ENCODE measurements at places on chromosomes 1 and 21.

DNA sequence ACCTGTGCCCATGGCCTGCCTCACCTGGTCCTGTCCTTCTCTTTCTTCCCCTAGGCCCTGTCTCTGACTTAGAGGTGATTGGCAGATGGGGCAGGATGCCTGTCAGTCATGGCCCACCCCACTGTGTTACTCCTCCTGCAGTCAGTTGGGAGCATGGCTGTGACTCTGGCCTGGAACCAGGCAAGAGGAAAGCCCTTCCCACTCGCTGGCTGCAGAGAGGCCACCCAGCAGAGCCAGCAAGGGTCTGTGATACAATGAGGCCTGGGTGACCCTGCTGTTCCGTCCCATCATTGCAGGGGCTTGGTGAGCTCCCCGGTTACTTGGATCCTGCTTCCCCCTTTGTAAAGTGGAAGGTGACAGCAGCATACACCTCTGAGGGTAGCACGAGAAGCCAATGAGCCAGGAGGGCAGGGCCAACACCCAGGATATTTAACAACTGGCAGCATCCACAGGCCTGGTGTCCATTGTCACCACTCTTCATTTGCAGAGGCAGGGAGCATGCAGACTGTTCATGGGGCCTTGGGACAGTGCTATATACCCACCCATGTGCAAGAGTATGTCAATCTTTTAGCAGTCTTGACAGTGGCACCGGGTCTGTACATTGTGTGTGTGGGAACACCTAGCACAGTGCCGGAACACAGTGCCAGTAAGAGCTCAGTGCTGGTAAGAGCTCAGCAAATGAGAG is 191.0 kb upstream of the C1orf174 start:
- no peak for DNase-seq

DNA sequence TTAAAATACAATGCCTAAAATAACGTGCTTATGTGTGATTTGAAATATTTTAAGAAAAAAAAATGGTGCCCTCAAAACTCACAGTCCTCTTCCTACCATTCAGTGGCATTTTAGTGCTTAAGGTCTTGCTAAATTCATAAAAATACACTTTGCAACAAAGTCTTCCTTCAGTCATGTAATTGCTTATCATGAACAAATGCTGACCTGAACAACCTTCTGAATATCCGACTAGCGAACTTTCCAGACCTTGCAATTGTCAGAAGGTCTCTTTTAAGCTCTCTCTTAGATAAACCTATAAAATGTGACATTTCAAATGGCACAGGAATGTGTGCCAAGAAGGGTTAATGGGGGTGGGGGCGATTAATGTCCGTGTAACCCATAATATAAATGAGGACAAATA is 858 bp downstream of the BRINP3 start:
- DNase-seq = no peak

GRCh38 chr1:156291226-156292061 is 4.0 kb downstream of the GLMP start:
- DNase-seq = peak; percentile 88

GRCh38 chr1:25818569-25818968 is 1.2 kb upstream of the MTFR1L start:
- no peak for DNase-seq

DNA sequence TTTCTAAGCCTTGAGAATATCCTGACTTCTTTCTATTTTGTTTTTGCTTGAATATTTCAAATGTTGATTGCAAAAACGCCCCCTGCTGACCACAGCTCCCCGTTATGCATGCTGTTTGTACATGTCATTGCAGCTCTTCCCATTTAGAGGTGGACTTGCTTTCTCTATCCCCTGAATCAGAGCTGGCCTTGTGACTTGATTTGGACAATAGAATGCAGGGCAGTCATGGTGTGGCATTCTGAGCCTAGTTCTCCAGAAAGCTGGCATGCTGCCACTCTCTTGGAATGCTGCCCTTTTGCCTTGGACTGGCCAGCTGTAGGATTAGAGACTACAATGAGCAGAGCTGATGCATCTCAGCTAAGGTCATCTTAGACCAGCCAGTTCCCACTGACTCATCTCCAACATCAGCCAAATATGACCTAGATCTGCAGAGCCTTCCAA is 1561.5 kb downstream of the MRPL39 start:
- peak; percentile 49 for DNase-seq

DNA sequence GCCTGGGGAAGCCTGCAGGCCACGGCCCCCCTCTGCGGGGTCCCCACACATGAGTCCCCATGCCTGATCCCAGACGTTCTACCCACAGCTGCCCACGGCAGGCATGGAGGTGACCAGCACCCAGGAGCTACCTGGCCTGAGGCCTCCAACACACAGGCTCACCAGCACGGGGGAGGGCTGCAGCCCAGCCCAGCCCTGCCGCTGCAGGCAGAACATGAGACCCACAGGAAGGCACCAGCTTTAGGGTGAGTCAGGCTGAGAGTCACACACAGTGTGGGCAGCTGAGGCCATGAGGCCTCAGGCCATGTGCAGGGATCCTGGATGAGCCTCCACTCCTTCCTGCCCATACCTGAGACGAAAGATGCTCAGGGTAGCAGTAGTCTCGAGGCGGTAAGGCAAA is 121.1 kb downstream of the PSMG1 start:
- no peak for DNase-seq

GRCh38 chr1:169121146-169121923 is 14.8 kb downstream of the ATP1B1 start:
- no peak for DNase-seq

GRCh38 chr1:23564529-23565122 is 5.3 kb upstream of the ID3 start:
- no peak for DNase-seq

GRCh38 chr21:44255511-44255981 is 6.2 kb downstream of the DNMT3L start:
- no peak for DNase-seq

DNA sequence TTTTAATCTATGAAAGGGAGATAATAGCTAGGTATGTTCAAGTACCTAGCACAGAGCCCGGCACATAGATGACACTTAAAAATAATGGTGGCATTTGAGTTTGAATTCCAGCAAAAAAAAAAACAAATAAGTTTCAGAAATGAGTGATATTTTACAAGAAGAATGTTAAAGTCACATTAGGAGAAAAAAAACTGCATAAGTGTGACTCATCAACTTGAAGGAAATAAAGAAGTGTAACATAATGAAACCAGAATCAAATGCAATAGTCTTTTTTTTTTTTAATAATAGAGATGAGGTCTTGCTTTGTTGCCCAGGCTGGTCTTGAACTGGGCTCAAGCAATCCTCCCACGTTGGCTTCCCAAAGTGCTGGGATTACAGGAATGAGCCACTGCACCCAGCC is 17.1 kb downstream of the DNASE2B start:
- DNase-seq = no peak

GRCh38 chr1:35454616-35455015 is 102.6 kb downstream of the KIAA0319L start:
- no peak for DNase-seq

DNA sequence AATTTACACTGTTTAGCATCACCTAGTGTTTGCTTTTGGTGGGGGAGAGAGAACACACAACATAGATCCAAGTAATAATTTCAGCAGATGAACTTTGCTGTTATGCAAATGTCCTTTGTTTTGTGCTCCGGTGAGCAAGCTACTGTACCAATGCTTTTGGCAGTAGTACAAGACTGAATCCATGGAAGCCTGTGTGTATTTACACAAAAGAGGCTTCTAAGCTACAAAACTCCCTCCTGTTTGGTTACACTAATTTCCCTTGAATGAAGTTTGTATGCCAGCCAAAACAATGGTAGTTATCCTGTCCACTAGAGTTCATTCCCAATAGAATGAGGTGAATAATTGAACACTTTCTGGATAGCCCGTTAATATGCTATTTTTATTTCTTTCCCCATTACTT is 320.5 kb downstream of the KCTD3 start:
- DNase-seq = no peak

DNA sequence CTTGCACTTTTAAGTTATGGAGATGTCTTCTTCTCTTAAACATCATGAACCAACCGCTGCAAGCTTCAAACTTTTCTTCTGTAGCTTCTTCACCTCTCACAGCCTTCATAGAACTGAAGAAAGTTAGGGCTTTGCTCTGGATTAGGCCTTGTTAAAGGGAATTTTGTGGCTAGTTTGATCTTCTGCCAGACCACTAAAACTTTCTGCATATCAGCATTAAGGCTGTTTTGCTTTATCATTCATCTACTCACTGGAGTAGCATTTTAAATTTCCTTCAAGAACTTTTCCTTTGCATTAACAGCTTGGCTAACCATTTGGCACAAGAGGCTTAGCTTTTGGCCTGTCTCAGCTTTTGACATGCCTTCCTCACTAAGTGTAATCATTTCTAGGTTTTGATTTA is 43.0 kb upstream of the RGL1 start:
- DNase-seq = no peak

DNA sequence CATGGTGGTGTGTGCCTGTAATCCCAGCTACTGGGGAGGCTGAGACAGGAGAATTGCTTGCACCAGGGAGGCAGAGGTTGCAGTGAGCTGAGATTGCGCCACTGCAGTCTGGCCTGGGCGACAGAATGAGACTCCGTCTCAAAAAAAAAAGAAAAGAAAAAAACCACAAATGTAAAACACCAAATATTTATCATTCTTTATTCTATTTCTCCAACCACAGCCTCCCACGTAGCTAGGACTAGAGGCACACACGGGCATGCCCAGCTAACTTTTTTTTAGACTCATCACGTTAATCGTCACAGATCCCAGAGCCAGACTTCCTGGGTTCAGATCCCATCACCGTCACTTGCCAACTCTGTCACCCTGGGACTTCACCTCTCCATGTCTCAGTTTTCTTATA is 13.5 kb downstream of the DNAJC16 start:
- no peak for DNase-seq

GRCh38 chr1:33321178-33321577 is 280 bp upstream of the A3GALT2 start:
- no peak for DNase-seq

DNA sequence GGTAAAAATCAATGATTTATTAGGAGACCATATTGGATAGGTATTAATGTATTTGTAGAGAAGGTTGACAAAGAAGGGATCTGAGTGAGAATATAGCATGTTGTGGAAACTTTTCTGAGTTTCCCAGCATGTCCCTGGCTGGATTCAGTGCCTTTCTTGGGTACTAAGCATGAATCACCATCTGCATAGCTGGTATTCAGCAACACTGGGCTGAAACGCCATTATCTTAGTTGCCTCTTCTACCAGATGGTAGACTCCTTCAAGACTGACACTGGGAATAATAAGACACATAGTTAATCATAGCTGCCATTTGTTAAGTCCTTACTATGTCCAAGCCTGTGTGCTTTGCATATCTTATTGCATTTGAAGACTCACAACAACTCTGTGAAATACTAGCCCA is 45.5 kb downstream of the ATP5PF start:
- DNase-seq = no peak

GRCh38 chr1:53765657-53766056 is 26.7 kb upstream of the GLIS1 start:
- no peak for DNase-seq

- no peak for DNase-seq
These were observed 1.9 kb upstream of the OR2T10 start for GRCh38 chr1:248599396-248599795.
